Mammary epithelial cell (primary cell): ENCODE measurements at places on chromosomes 6 and 20. TPM values are rescaled to one million over a fixed set of nuclear protein-coding genes. Genes with fewer than 3 reads are reported as not detected.

GTF2H4 gene
- 17.0 TPM for total RNA-seq

MCHR2 gene
- not detected for total RNA-seq

TP53TG5 gene
- not detected for total RNA-seq

GPX5 gene
- not detected for total RNA-seq

SLC35A1 gene
- total RNA-seq = 12.5 TPM

KDM1B gene
- total RNA-seq = 19.5 TPM

KHDC1L gene
- not detected for total RNA-seq

TENT5A gene
- 4.7 TPM for total RNA-seq
